Fibroblast of the conjunctiva (primary cell): ENCODE measurements at places on chromosomes 4 and X.

DNA sequence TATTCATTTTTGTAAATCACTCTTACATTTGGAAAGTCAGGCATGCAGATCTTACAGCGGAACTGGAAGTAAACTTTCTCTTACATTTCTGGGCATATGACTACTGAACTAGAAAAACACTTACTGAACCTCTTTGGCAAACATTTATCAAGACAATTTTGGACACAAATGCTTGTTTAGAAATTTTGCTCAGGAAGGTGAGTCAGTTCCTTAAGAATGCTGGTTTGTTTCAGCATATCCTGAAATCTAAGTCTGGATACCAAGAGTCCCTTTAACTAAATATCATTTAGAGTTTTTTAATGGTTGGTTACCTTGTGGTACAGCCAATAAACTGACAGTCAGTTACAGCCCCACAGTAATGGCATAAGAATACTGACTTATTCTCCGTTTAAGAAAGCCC, 15.0 kb downstream of the SHISA3 start:
- peak; percentile 38 for DNase-seq

DNA sequence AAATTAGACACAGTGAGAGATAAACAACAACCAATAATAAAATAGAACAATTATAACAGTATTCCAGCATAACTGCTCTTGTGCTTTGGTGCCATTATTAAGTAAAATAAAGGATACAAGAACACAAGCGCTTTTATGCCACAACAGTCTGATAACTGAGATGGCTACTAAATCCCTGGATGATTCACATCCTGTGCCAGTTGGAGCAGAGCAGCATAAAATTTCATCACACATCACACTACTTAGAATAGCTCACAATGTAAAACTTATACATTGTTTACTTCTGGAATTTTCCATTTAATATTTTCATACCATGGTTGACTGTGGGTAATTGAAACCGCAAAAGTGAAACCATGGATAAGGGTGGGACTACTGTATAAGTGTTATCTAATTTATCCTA, 399.9 kb upstream of the CNKSR2 start:
- peak; percentile 14 for DNase-seq

GRCh38 chrX:46712764-46713163, 46.2 kb downstream of the SLC9A7 start:
- no peak for DNase-seq

GRCh38 chrX:63585936-63586335, 199.1 kb downstream of the ARHGEF9 start:
- DNase-seq: no peak

DNA sequence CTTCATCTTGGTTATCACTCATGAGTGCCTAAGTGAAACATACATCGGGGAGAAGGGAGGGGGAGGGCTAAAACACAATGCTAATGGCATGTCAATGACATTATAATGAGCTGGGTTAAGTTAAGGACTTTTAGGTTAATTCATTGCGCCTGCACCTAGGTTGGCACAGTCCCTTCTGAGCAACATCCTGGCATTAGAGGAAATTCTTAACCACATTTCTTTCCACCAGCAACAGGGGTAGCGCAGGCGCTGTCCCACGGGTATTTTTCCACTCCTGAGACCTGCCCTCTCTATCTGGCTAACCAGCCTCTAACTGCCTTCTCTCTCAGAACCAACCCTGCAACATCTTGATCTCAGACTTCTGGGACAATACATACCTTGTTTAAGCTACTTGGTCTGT, 39.0 kb upstream of the PROM1 start:
- DNase-seq: no peak

- DNase-seq: no peak
Measured at GRCh38 chr4:8396762-8397406, 43.6 kb downstream of the ACOX3 start.

DNA sequence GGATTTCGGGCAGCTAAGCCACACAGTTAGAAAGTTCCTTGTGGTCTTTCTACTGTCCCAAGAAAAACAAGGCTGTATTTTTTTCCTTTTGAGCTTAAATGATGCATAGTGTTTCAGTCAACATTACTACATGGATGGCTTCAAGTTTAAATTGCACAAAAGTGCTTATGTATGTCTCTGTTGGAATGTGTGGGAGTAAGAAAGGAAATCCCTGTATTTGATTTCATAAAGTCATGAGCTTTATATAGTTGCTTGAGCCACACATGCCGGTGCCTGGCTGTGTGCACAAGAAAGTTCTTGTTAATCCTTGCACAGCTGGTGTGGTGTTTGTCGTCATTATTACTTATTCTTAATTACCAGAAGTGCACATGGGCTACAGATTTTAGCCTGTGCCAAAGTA, 262.2 kb downstream of the ARHGAP10 start:
- DNase-seq: no peak
